ENCODE measurements at places on chromosomes 7 and 10. TPM values are rescaled to one million over a fixed set of nuclear protein-coding genes. Genes with fewer than 3 reads are reported as not detected.

TNPO3 gene
- 17.1 TPM for total RNA-seq

PLXDC2 gene
- total RNA-seq: 0.41 TPM

RARRES2 gene
- total RNA-seq: not detected

HPSE2 gene
- not detected for total RNA-seq

NPFFR1 gene
- not detected for total RNA-seq

EPHA1 gene
- 19.0 TPM for total RNA-seq

GRCh38 chr10:50798297-50798696 lies 58.6 kb downstream of the ASAH2B start:
- H3K27me3 ChIP-seq: peaks cover 2% of the 10 kb centered on the region
- no peak overlapping the region for H3K4me3 ChIP-seq
- H3K36me3 ChIP-seq: no peaks in the 10 kb centered on the region
- no peak for DNase-seq

GRCh38 chr7:110065121-110065520 lies 1025.8 kb upstream of the LRRN3 start:
- H3K27ac ChIP-seq: no peak overlapping the region
- no peak for DNase-seq
- no peaks in the 10 kb centered on the region for H3K4me1 ChIP-seq
- no peak overlapping the region for H3K4me3 ChIP-seq
- no peaks in the 10 kb centered on the region for H3K36me3 ChIP-seq

DNA sequence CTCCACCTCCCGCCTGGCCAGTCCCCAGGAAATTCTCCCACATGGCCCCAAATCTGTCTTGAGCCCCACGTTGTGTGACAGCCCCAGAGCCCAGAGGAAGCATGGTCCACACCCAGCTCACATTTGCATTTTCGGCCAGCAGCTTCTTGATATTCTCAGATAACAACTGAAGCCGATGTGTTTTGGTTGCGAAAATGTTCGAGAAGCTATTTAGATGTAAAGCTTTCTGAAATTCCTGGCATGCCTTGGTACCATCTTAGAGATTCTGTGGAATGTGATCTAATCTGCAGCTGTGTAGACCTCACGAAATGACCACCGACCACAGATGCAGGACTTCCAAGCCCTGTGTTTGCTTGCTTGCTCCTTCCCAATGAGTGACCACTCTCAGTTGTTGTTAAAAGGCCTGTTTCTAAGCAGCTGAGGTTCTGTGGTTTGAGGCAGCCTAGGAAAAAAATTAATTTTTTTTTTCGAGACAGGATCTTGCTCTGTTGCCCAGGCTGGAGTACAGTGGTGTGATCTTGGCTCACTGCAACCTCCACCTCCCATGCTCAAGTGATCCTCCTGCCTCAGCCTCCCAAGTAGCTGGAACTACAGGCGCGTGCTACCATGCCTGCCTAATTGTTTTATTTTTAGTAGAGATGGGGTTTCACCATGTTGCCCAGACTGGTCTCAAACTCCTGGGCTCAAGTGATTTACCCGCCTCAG lies 8.8 kb downstream of the SLC4A2 start:
- H3K4me3 ChIP-seq: no peak overlapping the region
- no peaks in the 10 kb centered on the region for H3K4me1 ChIP-seq
- no peaks in the 10 kb centered on the region for H3K27me3 ChIP-seq

GRCh38 chr10:36455526-36456133 lies 669.8 kb upstream of the ANKRD30A start:
- no peaks in the 10 kb centered on the region for H3K4me1 ChIP-seq
- H3K27ac ChIP-seq: no peak overlapping the region

GRCh38 chr7:133650487-133651300 lies 397.8 kb downstream of the EXOC4 start:
- H3K36me3 ChIP-seq: no peaks in the 10 kb centered on the region
- H3K27me3 ChIP-seq: no peaks in the 10 kb centered on the region
- no peak overlapping the region for H3K4me3 ChIP-seq
- DNase-seq: no peak

DNA sequence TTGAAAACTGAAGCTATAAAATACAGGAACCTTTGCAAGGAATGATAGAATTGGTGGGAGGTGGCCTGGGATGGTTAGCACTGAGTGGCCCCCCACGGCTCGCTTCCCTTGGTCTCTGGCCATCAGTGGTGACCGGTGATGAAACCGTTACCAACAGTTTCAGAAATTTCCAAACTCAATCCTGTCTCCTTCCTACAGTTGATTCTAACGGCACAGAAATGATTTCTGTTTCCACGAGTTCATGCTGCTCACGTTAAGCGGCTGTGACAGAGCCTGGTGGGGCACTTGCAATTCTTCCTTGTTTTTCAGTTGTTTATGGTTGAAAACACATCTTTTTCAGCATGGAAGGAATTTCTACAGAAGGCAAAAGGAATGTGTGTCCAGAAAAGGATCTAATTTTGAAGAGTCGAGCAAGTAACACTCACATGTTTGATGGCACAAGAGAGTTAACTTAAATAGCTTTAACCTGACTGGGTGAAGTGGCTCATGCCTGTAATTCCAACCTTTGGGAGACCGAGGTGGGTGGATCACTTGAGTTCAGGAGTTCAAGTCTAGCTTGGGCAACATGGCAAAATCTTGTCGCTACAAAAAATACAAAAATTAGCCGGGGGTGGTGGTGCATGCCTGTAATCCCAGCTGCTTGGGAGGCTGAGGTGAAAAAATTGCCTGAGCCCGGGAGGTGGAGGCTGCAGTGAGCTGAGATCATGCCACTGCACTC lies 100.1 kb downstream of the DNAJB6 start:
- no peaks in the 10 kb centered on the region for H3K36me3 ChIP-seq
- H3K4me1 ChIP-seq: peaks cover 11% of the 10 kb centered on the region
- H3K4me3 ChIP-seq: no peak overlapping the region
- no peak for DNase-seq
- no peak overlapping the region for H3K27ac ChIP-seq

DNA sequence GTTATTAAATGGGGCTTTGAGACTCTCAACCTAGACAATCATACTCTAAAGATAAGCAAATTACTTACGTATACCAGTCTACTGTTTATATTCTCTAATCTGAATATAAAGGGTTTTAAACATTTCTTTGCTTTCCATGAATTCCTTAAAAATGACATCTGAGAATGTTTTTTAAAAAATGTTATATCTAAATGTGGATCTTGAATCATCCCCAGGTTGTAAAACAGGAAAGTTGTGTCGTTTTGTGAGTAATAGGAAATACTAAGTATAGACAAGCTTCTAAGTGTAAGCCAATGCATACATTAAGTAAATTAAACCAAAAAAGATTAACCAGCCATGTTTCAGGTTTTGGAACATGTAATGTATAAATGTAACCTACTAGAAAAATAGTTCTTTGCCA lies 26.8 kb downstream of the ADD3 start:
- H3K4me1 ChIP-seq: peaks cover 42% of the 10 kb centered on the region
- DNase-seq: no peak
- H3K27me3 ChIP-seq: no peaks in the 10 kb centered on the region

- no peaks in the 10 kb centered on the region for H3K36me3 ChIP-seq
- DNase-seq: no peak
- H3K4me1 ChIP-seq: no peaks in the 10 kb centered on the region
Observed at GRCh38 chr7:13981070-13981469, 8.4 kb downstream of the ETV1 start.

DNA sequence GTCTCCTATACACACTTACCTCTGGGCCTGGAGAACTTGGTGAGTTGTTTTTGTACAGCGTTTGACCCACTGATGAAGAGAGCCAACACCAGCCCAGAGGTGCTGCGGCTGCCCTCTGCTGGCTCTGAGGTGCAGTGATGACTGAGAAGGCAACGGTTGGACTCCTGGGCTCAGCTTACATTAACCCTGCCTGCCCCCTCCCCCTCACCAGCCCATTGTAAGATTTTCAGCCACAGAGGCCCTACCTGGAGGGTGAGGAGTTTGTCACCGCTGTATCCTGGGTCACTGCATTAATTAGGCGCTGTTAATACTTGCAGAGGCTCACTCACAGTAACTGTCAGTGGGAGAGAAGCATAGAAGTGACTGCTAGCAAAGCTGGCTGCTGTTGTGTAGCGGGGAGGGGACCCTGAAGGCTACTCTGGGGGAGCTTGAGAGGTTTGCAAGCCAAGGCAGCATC lies 19.0 kb upstream of the ANKRD2 start:
- DNase-seq: peak; percentile 75
- no peaks in the 10 kb centered on the region for H3K36me3 ChIP-seq
- H3K27me3 ChIP-seq: no peaks in the 10 kb centered on the region
- H3K4me3 ChIP-seq: no peak overlapping the region

DNA sequence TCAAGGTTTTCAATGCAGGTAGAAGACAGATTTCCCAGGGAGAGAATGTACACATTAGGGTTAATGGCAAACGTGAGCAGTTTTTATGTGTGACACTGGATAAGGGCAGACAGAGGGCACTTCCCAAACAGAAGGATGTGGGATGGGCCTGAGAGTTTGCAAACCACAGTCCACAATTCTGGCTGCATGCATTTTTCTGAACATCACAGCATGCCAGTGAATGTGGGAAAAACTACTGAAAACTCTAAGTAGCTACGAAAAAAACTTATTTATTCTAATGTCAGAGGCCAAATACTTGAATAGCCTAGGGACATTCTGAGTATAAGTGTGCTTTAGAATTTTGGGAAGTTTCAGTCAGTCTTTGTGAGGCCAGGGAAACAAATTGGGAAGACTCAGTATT lies 145.9 kb downstream of the NRCAM start:
- no peak overlapping the region for H3K27ac ChIP-seq
- H3K27me3 ChIP-seq: no peaks in the 10 kb centered on the region
- no peak for DNase-seq
- no peak overlapping the region for H3K4me3 ChIP-seq
- H3K36me3 ChIP-seq: no peaks in the 10 kb centered on the region

- H3K27ac ChIP-seq: no peak overlapping the region
- H3K4me1 ChIP-seq: no peaks in the 10 kb centered on the region
- no peak overlapping the region for H3K4me3 ChIP-seq
- H3K27me3 ChIP-seq: no peaks in the 10 kb centered on the region
Observed at GRCh38 chr10:70715853-70716795, 43.8 kb downstream of the ADAMTS14 start.

- DNase-seq: no peak
- peak overlapping the region; percentile 87 for H3K27ac ChIP-seq
- H3K4me3 ChIP-seq: no peak overlapping the region
Observed at GRCh38 chr10:22629126-22629525, 85.3 kb downstream of the PIP4K2A start.

GRCh38 chr10:29730458-29730857 lies 95.7 kb upstream of the SVIL start:
- H3K27ac ChIP-seq: no peak overlapping the region
- DNase-seq: no peak
- H3K36me3 ChIP-seq: no peaks in the 10 kb centered on the region
- H3K4me3 ChIP-seq: no peak overlapping the region
- peaks cover 36% of the 10 kb centered on the region for H3K4me1 ChIP-seq
- H3K27me3 ChIP-seq: no peaks in the 10 kb centered on the region

DNA sequence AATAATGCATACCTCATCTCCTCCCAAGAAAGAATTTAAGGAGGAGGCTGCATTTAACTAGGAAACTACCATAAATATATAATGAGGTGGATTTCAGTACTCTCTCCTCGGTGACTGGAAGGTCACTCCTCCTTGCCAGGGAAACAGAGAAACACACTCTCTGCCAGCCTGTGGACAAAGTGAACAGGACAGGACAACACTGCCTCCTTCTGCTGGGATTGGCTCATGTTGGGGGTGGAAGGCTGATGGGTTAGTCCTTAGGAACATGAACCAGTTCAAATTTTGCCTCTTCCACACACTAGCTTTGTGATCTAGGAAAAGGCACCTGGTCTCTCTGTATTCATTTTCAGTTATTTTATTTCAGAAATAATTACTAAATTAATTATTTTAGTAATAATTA lies 50.6 kb upstream of the STEAP4 start:
- no peaks in the 10 kb centered on the region for H3K36me3 ChIP-seq
- H3K4me3 ChIP-seq: no peak overlapping the region
- peaks cover 5% of the 10 kb centered on the region for H3K27me3 ChIP-seq
- DNase-seq: no peak
- H3K27ac ChIP-seq: no peak overlapping the region
- H3K4me1 ChIP-seq: no peaks in the 10 kb centered on the region
